ENCODE measurements at places on chromosomes 4 and X. TPM values are rescaled to one million over a fixed set of nuclear protein-coding genes. Genes with fewer than 3 reads are reported as not detected.
A peak's percentile ranks its signal among the peaks of the same experiment; 100 is the strongest.

DNA sequence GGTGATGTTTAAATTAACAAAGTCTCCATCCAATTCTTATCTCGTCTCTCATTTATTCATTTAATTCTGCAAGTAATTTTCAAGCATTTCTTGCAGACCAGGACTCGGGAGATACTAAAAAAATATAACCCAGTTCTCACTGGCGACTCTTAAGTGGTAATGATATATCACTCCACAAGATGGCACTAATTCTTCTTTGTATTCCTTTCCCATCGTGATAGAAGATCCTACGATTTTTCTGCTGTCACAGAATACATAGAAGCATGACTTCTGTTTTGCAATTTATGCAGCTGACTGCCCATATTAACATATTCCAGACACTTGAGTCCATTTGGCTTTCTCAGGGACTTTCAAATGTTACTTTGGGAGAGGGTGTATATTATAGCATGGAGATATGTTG, 64.0 kb upstream of the FGF13 start:
- no peak for DNase-seq
- H3K4me3 ChIP-seq = no peak overlapping the region
- H3K27ac ChIP-seq = no peak overlapping the region

GRCh38 chr4:124632439-124632838, 80.1 kb downstream of the ANKRD50 start:
- no peaks in the 10 kb centered on the region for H3K36me3 ChIP-seq
- no peak overlapping the region for H3K4me3 ChIP-seq
- no peak overlapping the region for H3K27ac ChIP-seq
- H3K4me1 ChIP-seq = no peaks in the 10 kb centered on the region
- H3K27me3 ChIP-seq = no peaks in the 10 kb centered on the region
- DNase-seq = no peak

GRCh38 chr4:176927664-176928063, 134.9 kb upstream of the VEGFC start:
- DNase-seq = no peak
- H3K27me3 ChIP-seq = no peaks in the 10 kb centered on the region
- no peak overlapping the region for H3K4me3 ChIP-seq
- H3K27ac ChIP-seq = no peak overlapping the region

DNA sequence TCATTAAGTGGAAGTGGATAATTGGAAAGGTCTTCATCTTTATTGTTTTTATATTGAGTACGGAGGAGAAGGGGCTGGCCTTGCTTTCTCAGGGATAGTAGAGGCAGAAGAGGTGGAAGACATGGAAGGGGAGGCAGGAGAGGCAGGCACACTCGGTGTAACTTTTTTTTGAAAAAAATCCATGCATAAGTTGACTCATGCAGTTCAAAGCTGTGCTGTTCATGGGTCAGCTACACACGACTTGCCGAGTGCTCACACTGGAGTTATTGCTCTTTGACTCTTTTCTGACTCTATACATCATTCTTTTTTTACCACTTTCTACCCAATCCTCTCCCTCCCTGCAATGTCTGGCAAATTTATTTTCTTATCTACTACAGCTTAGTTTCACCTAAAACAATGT, 158.3 kb upstream of the AADAT start:
- H3K4me1 ChIP-seq = peaks cover 10% of the 10 kb centered on the region
- no peak for DNase-seq
- no peaks in the 10 kb centered on the region for H3K27me3 ChIP-seq
- no peak overlapping the region for H3K27ac ChIP-seq
- H3K36me3 ChIP-seq = no peaks in the 10 kb centered on the region

GRCh38 chrX:9609987-9610386, 145.1 kb downstream of the TBL1X start:
- no peak for DNase-seq
- no peak overlapping the region for H3K4me3 ChIP-seq
- H3K27ac ChIP-seq = no peak overlapping the region
- no peaks in the 10 kb centered on the region for H3K36me3 ChIP-seq

DNA sequence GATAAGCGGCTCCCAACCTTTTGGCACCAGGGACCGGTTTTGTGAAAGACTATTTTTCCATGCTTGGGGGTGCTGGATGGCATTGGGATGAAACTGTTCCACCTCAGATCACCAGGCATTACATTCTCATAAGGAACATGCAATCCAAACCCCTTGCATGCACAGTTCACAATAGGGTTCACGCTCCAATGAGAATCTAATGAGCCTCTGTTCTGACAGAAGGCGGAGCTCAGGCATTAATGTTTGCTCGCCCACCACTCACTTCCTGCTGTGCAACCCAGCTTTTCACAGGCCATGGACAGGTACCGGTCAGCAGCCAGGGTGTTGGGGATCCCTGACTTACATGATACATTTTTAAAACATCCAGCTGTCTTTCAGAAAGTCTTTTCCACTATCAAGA, 187.3 kb downstream of the SLC39A8 start:
- H3K4me3 ChIP-seq = no peak overlapping the region
- no peaks in the 10 kb centered on the region for H3K4me1 ChIP-seq
- no peaks in the 10 kb centered on the region for H3K27me3 ChIP-seq
- no peak overlapping the region for H3K27ac ChIP-seq
- no peak for DNase-seq
- H3K36me3 ChIP-seq = no peaks in the 10 kb centered on the region

GRCh38 chr4:141425124-141425523, 204.4 kb downstream of the ZNF330 start:
- no peaks in the 10 kb centered on the region for H3K4me1 ChIP-seq
- DNase-seq = no peak
- no peaks in the 10 kb centered on the region for H3K27me3 ChIP-seq
- no peaks in the 10 kb centered on the region for H3K36me3 ChIP-seq
- H3K4me3 ChIP-seq = no peak overlapping the region
- H3K27ac ChIP-seq = no peak overlapping the region

- H3K4me1 ChIP-seq = no peaks in the 10 kb centered on the region
- no peaks in the 10 kb centered on the region for H3K36me3 ChIP-seq
- no peaks in the 10 kb centered on the region for H3K27me3 ChIP-seq
- DNase-seq = no peak
Measured at GRCh38 chr4:2292646-2293108, 30.8 kb upstream of the MXD4 start.

GRCh38 chr4:37717576-37717975, 31.4 kb upstream of the RELL1 start:
- DNase-seq = no peak
- peaks cover 8% of the 10 kb centered on the region for H3K4me1 ChIP-seq
- H3K27ac ChIP-seq = no peak overlapping the region
- no peaks in the 10 kb centered on the region for H3K27me3 ChIP-seq

- no peaks in the 10 kb centered on the region for H3K27me3 ChIP-seq
- H3K4me3 ChIP-seq = no peak overlapping the region
- H3K36me3 ChIP-seq = no peaks in the 10 kb centered on the region
- H3K4me1 ChIP-seq = no peaks in the 10 kb centered on the region
- DNase-seq = no peak
Measured at GRCh38 chrX:96704629-96705028, 20.0 kb downstream of the DIAPH2 start.

DNA sequence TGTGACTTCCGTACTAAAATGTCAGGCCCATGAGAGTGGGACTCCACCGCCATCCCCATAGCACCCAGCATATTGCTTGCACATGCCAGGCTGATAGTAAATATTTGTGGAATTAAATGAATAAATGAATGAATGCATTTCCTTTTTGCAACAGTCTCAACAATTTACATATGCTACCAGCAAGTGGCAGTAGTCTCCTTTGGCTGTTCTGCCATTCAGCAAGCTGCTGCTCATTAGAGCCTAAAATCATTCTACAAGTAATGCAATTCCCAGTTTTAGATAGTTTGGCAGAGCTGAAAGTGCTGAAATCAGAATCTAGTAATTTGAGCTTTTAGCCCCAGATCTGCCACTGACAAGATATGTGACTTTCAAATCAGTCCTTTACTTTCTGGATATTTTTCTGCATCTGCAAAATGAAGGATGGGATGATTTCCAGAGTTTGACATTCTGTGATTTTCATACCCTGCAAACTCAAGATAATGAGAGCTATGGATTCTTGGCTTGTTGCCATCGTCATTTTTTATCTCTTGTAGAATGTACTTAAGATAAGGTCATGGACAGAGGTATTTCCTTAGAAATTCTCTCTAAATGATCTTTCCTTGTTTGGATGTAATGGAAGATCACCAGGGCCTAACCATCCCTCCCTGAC, 35.7 kb upstream of the INTS6L start:
- no peaks in the 10 kb centered on the region for H3K4me1 ChIP-seq
- H3K27ac ChIP-seq = no peak overlapping the region
- DNase-seq = no peak
- no peak overlapping the region for H3K4me3 ChIP-seq
- no peaks in the 10 kb centered on the region for H3K27me3 ChIP-seq

DNA sequence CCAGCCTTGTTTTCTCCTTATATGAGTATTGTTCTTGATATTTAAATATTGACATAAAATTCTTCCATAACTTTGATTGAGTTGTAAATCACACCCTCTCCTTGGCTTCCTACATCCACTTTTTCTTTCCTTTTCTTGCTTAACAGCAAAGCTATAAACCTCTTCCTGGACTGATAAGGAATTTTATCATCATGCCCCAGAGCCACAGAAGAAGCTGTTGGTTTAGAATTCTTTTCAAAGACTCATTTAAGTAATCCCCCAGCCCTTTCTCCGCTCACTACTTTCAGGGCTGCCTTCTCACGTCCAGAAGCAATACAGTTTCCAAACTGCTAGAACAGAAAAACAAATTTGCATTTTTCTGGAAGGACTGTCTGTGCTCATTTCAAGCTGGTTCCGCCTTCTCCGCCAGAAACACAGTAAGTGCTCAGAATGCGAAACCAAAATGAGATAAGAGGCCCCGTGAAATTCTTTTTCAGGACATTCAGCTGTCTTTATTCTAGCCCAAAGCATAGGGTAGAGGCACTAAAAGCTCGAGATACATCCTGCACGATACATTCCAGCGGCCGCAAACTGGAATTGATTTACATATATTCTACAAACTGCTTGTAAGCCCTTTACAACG, 849 bp downstream of the MID1 start:
- H3K27me3 ChIP-seq = no peaks in the 10 kb centered on the region
- H3K4me3 ChIP-seq = peak overlapping the region; percentile 30
- H3K36me3 ChIP-seq = no peaks in the 10 kb centered on the region
- H3K27ac ChIP-seq = peak overlapping the region; percentile 82
- no peak for DNase-seq

DNA sequence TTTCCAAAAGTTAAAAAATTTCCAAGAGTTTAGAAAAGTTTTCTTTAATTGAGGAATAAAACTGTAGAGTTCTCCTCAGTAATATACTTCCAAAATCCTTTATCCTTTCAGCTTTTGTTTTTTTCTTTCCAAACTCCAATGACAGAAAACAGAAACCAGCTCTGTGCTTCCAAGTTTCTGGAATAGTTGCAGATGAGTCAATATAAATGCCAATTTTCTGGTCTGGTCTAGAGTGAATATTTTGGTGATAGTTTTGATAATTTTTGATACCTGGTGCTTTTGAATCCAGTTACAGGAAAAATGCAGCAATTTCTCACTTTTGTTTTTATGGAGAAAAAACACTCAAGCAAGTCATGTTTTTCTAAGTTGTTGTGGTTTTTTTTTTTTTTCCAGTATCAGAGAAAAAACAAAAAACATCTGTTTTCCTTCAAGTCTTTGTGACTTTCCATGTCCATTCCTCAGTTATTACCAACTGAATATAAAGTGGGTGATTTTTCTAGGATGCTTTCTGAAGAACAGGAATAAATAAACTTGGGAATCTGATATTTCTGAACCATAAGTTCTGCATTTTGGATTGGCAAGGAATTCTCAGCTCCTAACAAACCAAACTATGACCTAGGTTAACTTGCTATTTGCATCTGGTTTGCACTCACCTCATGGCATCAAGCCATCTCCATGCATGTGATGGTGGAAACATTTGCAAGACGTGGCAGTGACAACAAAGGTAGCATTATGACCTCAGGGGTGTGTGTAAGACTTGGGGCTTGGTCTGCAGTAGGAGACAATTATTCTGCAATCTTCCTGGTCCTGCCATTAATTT, 139.1 kb downstream of the VEGFC start:
- H3K27me3 ChIP-seq = no peaks in the 10 kb centered on the region
- H3K27ac ChIP-seq = no peak overlapping the region
- no peak overlapping the region for H3K4me3 ChIP-seq
- no peaks in the 10 kb centered on the region for H3K36me3 ChIP-seq
- no peaks in the 10 kb centered on the region for H3K4me1 ChIP-seq
- no peak for DNase-seq

- no peaks in the 10 kb centered on the region for H3K36me3 ChIP-seq
- no peaks in the 10 kb centered on the region for H3K4me1 ChIP-seq
- no peak overlapping the region for H3K4me3 ChIP-seq
- H3K27ac ChIP-seq = no peak overlapping the region
- no peaks in the 10 kb centered on the region for H3K27me3 ChIP-seq
Measured at GRCh38 chr4:125016892-125017299, 297.9 kb upstream of the FAT4 start.

- no peak overlapping the region for H3K27ac ChIP-seq
- H3K4me3 ChIP-seq = no peak overlapping the region
- H3K36me3 ChIP-seq = no peaks in the 10 kb centered on the region
- H3K27me3 ChIP-seq = peaks cover 19% of the 10 kb centered on the region
- no peaks in the 10 kb centered on the region for H3K4me1 ChIP-seq
- DNase-seq = no peak
Measured at GRCh38 chr4:185523862-185524261, 11.4 kb downstream of the PDLIM3 start.

DNA sequence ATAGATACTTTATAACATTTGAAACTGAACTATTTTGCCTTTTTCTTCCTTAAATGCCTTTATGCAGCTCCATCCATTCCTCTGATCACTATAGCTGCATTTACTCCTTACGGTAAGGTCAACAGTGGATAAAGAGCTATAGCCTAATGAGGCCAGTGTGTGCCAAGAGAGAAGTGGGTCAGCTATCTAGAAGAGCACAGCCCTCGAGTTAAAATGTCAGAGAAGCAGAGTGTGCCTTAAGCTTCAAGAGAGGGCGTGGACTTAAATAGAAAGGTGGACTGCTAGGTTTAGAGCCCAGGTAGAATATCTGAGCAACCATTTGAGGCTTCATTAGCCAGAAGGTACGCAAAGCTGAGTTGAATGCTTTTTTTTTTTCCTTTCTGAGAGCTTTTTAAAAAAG, 347.4 kb downstream of the BMPR1B start:
- no peak for DNase-seq
- H3K36me3 ChIP-seq = no peaks in the 10 kb centered on the region
- no peak overlapping the region for H3K27ac ChIP-seq
- H3K4me3 ChIP-seq = no peak overlapping the region
- peaks cover 8% of the 10 kb centered on the region for H3K4me1 ChIP-seq

- no peaks in the 10 kb centered on the region for H3K27me3 ChIP-seq
- no peaks in the 10 kb centered on the region for H3K4me1 ChIP-seq
- DNase-seq = peak; percentile 47
- H3K27ac ChIP-seq = no peak overlapping the region
- no peak overlapping the region for H3K4me3 ChIP-seq
- no peaks in the 10 kb centered on the region for H3K36me3 ChIP-seq
Measured at GRCh38 chr4:186161138-186161537, 30.2 kb upstream of the CYP4V2 start.

Gene ELOVL6
- 12.1 TPM for total RNA-seq

Gene TMEM271
- total RNA-seq = not detected

Gene DMRTC1
- not detected for total RNA-seq

Gene GPR34
- total RNA-seq = 3.5 TPM

Gene WDR19
- total RNA-seq = 40.4 TPM

Gene EXOC1L
- total RNA-seq = not detected
